ENCODE measurements at places on chromosomes 3 and 15.

DNA sequence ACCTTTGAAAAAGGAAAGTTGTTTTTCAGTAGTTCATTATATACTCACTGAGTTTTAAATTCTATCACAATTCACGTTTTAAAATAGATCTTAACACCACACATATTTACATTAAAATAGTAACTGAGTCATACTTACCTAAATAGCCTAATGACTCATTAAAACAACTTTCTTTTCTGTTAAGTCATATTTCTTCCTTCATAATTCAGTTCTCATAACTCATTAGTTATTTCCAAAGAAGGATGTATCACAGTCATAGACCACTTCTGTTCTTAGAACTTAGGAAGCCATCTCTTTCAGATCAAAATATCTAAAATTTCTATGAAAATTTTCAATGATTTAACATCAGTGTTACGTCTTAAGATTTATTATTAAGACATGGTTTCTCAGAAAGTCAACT lies 885.9 kb downstream of the FHIT start:
- DNase-seq: no peak

GRCh38 chr3:163196815-163197374 lies 1700.3 kb downstream of the OTOL1 start:
- DNase-seq: no peak

DNA sequence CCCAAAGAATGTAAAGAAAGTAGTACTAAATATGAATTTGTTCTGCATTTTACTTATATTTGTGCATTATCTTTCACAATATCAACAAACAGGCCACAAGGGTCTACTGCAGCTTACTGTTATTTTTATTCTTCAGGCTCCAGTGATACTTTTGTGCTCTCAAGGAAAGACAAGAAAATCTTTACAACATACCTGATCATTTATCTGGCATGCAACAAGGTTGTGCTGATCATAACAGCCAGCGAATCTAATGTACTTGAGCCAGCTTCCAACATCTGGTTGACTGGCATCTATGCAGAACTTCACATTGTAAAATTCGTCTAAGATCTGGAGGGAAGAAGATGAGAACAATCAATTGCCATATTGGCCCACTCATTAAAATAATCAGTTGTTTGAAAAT lies 520.0 kb downstream of the MECOM start:
- DNase-seq: no peak

GRCh38 chr3:189419683-189420082 lies 211.5 kb upstream of the TP63 start:
- DNase-seq: no peak

GRCh38 chr15:52680761-52681160 lies 1.6 kb upstream of the ATOSA start:
- DNase-seq: no peak

DNA sequence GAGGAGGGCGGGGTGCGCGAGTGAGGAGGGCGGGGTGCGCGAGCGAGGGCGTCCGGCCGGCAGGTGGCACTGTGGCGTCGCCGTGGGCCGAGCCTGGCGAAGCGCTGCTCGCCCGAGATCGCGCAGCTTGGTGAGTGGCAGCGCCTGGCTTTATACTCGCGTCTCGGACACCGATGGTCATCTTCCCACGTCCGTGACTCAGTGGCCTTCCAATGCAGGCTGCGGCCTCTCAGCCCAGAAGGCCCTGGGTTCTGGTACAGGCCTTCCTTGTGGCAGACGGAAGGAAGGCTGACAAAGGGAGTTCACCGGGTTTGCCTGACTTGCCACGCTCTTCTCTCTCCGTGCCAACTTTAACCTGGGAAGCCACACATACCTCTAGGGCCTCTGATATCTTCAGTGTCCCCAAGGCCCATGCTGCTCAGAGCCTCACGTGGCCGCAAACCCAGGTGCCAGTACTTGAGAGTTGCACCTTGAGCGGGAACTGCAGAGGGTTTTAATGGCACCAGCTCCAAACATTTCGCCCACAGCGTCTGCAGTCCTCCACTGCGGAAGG lies 195.3 kb upstream of the LYSMD4 start:
- peak; percentile 86 for DNase-seq

GRCh38 chr3:111610612-111611054 lies 15.5 kb upstream of the ZBED2 start:
- no peak for DNase-seq

DNA sequence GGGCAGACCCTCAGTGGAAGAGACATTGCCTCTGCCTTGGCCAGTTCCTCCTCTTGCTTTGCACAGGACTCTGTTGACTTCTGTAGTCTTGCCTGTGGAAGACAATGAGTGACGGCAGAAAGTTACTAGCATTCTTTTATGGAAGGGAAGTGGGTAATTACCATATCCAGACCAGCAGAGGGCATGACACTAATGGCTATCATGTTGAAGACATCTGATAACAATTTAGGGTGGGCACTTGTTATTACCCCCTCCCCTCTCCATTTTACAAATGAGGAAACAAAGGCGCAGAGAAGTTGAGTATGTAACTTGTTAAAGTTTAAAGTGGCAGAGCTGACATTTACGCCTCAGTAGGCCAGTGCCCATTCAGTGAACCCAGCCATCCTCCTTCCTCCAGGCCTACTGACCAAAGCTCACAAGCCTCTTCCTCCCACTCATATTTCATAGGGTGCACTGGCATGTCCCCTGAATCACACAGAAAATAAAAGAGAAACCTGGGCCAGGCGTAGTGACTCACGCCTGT lies 48.2 kb upstream of the FMN1 start:
- DNase-seq: no peak

GRCh38 chr3:48945432-48945831 lies 26.8 kb downstream of the ARIH2 start:
- no peak for DNase-seq

DNA sequence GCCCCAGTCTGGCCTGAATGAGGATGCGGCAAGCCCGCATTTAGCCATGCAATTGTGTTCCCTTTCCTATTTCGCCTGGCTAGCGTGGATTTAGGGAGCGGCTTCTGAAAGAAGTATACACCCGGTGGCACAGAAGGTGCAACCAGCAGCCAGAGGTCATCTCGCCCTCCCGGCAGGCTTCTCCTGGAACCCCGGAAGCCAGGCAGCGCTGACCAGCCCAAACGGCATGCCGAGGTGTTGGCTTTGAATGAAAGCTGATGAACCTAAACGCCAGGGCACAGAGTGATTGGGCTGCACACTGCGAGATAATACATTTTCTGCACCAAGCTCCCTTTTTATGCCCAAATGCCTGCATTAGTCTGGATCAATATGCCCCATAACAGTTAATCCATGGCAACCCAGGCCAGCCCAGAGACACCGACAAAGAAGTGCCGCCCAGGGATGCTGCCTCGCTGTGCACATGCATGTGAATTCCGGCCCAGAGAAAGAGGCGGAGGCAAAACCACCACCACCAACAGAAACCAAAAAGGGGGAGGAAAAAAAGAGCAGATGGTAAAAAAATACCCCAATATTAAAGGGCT lies 1.4 kb downstream of the SRGAP3 start:
- DNase-seq: no peak

DNA sequence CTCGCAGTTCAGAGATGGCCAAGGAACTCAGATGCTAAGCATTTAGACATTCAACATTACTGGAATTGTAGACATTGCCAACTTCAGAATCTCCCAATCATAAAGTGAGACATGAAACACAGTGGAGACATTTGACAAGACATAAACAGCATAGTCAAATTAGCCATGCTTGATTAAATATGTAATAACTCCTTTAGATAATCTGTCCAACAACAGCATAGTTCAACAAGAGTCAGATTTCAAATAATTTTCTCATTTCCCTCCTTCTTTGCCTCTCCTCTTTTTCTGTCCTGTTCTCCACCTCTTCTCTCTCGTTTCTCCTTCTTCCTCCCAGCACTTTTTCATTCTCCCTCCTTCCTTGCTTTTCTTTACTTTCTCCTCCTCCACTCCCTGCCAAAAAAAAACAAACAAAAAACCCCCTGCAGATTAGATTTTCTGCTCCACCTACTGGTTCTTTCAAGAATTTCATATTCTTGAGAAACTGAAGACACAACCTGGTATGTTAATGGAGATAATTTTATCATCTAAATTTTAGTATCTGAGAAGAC lies 20.2 kb downstream of the CPOX start:
- no peak for DNase-seq

- DNase-seq: no peak
Observed at GRCh38 chr3:128247666-128248409, 94.6 kb downstream of the EEFSEC start.

DNA sequence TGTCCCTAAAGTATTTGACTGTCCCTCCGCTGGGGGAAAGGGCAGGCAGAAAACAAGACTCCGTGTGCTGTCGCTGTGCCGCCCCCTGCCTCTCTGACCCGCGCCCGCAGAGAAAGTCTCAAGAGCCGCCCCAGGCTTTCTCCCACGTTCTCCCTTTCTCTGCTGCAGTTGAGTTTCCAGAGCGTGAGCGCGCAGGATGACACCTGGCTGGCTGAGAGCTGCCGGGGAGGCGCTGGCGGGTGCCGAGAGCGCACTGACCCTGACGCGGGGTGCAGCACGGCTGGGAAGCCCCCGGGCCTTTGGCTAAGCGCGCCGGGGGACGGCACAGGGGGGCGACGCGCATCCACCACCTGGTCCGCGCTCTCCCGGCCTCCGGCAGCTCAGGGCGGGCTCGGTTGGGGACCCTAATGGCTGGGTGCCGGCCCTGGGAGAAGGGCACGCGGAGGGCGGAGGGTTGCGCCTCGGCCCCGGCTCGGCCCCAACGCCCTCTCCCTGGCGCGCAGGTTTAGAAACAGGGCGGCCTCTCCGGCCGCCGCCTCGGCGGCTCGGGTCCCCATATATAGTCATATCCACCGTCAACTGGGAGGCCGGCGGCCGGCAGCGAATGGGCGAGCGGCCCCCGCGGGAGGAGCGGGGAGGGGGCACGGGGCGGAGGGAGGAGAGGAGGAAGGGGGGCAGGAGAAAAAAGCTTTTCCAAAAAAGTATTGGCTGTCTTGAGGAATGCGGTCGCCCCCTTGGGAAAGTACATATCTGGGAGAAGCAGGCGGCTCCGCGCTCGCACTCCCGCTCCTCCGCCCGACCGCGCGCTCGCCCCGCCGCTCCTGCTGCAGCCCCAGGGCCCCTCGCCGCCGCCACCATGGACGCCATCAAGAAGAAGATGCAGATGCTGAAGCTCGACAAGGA lies at the start of gene TPM1:
TSS of gene TPM1 (plus strand) at position 774 of the 903 bp plus-strand sequence. CDS start at position 857, 83 bp downstream.
- DNase-seq: no peak

- no peak for DNase-seq
Observed at GRCh38 chr3:195238081-195238571, 32.8 kb downstream of the XXYLT1 start.

DNA sequence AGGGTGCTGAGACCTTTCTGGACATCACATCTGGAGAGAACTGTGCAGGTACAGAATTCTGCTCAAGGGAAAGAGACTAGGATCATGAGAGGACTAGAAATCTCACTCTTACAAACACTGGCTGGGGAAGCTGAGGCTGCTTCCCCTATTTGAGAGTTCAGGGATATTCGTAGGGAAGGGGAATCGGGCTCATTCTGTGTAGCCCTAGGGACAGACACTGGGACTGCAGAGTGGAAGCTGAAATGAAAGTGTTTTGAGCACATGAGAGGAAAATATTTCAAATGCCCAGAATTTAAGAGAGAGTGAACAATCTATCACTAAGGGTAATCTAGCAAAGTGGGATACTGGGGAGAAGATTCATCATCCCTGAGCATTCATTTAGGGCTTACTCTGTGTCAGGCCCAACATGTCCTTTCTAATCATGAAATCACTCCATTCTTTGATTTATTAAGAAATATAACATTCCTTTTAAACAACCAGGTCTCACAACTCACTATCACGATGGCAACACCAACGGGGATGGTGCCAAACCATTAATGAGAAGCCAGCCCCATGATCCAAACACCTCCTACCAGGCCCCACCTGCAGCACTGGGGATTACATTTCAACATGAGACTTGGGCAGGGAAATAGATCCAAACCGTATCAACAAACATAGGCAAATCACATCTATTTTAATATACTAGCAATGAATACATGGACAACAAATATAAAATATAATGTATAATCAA lies 63.0 kb downstream of the CPN2 start:
- no peak for DNase-seq

DNA sequence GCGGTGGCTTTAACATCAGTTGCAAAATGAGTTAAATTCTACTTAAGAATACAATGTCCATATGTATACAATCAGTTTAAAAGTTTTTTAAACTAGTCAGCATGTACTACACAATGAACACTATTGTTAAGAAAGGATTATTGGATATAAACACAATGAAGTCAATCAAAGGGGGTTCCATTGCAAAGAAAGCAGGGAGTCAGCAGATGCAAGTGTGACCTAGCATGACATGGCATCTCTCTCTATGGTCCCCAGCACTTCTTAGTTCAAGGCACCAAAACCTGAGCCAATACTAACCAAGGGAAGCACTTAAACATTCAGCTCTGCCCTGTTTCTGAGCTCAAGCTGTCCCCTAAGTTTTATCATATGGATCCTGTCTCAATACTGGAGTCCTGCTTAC lies 17.0 kb downstream of the KLHL6 start:
- DNase-seq: no peak

DNA sequence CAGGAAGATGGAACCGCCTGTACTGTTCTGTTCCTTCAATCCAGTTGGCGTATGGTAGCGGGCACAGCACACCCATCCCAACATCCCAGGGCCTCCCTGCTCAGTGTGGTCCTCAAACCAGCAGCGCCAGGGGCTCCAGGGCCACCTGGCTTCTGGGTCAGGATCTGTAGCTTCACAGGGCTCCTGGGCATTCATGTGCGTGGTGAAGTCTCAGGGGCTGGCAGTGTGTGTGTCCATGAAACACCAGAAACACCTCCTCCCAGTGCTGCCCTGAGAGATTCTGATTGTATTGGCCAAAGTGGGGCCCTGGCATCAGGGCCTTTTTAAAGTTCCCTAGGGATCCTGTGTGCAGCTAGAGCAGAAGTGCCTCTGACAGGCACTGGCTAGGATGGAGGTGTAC lies 42.1 kb downstream of the ABTB1 start:
- no peak for DNase-seq
